NCI-H2107 (cell line): ENCODE measurements at places on chromosomes 5 and 9.
A peak's percentile ranks its signal among the peaks of the same experiment; 100 is the strongest.

DNA sequence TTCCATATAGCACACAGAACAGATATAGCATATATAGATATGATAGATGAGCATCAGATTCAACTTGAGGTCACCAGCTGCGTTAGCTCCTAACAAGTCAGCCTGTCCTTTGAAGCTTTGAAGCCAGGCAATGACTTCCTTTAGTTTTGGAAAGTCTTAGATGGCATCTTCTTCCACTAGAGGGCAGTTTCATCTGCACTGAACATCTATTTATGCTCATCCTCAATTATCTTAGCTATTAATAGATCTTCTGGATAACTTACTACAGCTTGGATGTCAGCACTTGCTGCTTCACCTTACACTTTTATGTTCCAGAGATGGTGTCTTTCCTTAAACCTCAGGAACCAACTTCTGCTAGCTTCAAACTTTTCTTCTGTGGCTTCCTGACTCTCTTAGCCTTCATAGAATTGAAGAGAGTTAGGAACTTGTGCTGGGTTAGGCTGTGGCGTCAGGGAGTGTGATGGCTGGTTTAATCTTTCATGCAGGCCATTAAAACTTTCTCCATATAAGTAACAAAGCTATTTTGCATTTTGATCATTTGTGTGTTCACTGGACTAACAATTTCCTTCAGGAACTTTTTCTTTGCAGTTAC, 1401.4 kb downstream of the EFNA5 start:
- no peak for DNase-seq

- no peak for DNase-seq
Measured at GRCh38 chr5:7395432-7395946, 449 bp upstream of the ADCY2 start.

DNA sequence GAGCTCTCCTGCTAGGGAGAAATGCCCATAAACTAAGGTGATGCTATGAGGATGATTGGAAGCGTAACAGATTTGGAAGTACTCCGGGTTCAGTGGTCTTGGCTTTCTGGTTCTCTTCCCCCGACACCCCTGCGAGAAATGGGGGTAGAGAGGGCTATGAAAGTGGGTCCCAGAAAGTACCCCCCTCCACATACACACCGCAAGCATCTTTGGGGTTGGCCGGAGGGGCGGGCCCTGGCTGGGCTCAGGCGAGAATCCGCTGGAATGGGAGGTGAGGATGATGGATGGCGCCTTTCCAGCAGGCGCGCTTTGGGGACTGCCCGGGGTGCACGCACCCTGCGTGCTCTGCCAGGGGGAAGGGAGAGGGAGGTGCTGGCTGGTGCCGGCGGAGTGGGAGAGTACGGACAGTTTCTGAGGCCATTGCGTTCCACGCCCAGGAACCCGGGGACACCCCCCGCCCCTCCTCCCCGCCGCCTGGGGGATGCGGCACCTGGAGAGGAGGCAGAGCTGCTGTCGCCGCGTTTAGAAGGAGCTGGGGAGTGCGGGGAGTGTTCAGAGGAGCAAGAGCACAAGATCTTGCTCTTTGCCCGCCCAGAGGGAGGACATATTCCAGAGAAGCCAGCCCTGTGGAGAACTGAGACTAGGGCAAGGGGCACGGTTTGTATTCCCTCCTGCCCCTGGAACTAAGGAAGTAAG, 1.9 kb downstream of the PCSK5 start:
- DNase-seq, result no peak

GRCh38 chr9:1869843-1870242, 145.3 kb upstream of the SMARCA2 start:
- no peak for DNase-seq

DNA sequence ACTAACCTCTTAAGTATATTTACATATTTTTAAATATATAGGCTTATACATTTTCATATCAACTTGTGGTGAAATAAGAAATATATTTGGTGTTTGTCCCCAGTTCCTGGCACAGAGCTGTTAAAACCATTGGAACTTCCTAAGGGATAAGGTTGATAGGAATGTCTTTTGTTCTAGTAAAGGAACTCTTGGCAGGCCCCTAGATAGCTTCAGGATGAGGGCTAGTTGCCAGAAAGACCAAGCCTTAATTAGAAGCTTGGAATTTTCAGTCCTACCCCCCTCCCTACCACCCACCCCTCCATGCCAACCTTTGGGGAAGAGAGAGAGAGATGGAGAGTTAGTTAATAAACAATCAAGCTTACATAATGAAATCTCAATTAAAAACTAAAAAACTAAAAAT, 638.6 kb upstream of the ACO1 start:
- DNase-seq, result no peak

DNA sequence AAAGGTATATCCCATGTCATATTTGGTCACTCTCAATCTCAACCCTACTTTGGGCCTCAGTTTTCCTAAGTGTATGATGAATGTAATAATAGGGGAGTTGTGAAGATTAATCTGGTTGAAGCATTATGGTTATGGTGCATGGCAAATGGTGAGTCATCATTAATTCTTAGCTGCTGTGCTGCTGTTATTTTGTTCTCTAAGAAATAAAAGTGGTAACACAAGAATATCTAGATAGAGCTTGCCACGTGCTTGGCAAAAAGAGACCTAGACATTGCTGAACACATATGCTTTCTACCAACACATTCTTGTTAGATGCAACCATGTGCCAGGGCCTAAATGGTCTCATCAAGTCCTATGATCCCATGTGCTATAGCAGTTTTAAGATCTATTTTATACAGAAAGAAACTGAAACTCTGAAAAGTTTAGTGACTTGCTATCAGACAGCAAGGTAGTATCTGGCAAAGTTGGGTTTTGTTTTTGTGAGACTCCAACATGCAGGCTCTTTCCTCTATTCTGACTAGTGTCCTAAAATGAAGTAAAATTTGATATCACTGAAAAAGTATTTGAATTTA, 699.9 kb upstream of the MEF2C start:
- no peak for DNase-seq

DNA sequence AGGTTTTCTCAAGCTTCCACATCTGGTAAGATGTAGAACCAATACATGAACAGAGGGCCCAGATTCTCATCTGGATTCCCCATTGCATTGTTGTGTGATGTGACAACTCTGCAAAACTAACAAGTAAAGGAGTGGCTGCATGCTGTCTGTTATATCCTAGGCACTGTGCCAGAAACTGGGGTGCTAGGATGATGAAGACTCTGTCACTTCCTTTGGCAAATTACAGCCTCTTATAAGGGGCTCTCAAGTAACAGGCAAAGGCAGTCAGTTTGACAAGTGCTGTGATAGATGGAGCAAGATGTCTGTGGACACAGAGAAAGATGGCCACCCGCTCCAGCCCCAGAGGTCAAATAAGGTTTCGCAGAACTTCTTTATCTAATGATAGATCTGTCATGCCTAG, 115.7 kb downstream of the PAPPA start:
- DNase-seq, result no peak

- DNase-seq, result no peak
Measured at GRCh38 chr5:159340511-159340910, 10.2 kb upstream of the IL12B start.

- no peak for DNase-seq
Measured at GRCh38 chr9:93084471-93084881, 11.5 kb upstream of the CARD19 start.

DNA sequence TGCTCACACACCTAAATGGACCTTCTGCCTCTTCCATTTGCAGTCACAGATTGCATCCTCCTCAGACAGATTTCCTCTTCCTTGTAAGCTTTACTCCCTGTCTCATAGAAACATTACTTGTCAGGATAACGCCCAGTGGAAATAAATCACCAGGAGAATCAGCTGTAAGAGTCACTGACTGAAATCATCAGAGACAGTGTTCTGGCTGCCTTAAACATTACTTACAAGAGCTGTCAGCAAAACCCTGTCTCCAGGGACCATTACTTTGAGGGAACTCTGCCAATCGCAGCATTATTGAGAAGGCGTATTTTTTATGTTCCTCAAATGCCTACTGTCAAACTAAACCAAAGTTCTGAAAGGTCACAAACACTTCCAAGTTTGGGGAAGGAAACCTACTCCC, 5.9 kb downstream of the DPYSL3 start:
- DNase-seq, result no peak

DNA sequence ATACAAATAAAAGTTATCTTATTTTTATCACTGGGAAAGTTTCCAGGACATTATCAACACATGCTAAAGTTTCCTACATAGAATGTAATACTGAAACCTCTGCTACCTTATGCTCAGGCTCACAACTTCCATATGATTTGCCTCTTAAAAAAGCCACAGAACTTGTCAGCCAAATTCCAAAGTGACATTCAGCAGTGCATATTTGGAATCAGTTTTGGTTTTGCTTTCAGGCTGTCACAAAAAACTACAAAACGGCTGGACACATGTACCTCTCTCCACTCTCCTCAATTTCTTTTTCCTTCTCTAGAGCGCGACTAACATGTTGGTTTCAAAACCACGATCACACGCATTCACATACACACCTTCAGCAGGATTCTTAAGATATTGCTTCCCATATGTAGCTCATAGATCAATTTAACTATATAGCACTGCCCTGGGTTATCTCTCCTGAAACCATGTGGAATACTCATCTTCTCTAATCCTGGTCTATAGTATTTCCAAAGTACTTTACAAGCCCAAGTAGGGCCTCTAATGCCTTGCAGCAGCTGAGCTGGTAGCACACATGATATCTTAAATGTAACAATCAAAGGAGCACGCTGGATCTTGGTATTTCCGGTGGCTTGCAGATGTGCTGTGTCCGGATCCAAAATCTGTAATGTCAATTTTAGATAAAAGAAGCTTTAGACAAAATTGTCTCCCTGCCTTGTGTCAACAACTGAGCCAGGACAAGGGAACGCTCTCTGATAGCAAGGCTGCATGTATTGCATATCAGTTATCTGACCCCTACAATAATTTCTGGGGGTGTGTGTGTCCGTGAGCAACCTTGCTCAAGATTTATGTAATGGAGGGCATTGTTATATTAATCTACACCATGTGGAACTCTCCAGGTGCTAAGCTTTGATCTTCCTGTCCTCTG, 203.2 kb downstream of the DMRT2 start:
- DNase-seq, result no peak

DNA sequence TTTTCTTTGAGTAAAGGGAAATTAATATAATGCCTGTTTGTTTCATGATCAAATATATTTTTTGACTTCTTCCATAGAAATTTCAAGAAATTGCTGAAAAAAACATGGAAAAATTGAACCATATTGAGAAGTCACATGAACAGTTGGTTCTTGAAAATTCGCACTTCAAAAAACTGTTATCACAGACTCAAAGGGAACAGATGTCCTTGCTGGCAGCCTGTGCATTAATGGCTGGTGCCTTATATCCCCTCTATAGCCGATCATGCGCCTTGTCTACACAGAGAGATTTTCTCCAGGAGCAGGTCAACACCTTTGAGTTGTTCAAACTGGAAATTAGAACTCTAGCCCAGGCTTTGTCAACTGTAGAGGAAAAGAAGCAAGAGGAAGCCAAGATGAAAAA, 191.4 kb downstream of the CCDC171 start:
- no peak for DNase-seq

GRCh38 chr5:136891175-136891972, 526.0 kb upstream of the TRPC7 start:
- DNase-seq, result no peak

GRCh38 chr5:153530357-153531143, 40.1 kb downstream of the GRIA1 start:
- DNase-seq, result no peak

DNA sequence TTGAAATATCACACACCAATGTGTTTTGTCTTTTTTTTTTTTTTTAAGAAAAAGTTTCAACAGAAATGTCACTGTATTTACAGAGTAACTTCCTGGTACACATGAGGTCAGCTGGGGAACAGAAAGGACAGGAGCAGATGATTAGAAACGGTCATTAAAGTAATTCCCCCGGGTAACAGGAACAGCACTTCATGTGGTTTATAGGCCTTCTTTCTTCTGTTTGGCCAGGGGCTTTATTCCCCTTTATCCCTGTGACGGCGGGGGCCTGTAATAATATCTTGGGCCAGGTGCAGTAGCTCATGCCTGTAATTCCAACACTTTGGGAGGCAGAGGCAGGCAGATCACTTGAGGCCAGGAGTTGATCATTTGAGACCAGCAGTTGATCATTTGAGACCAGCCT, 30.5 kb upstream of the MSH3 start:
- no peak for DNase-seq

DNA sequence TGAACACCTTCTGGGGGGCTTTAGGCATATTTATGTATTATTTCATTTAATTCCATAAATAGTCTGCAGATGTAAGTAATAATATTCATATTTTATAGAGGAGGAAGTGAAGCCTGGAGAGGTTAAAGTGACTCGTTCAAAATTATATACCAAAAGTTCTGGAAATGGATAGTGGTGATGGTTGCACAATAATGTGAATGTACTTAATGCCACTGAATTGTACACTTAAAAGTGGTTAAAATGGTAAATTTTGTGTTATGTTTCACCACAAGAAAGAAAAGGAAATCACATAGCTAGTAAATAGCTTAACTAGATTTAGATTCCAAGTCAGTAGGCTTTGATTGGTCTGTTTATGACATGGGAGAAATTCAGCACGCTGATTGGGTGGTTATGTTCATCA, 13.0 kb upstream of the TMEFF1 start:
- no peak for DNase-seq

GRCh38 chr5:65928860-65929259, 2.5 kb downstream of the ERBIN start:
- no peak for DNase-seq

GRCh38 chr9:114721491-114722079, 39.6 kb upstream of the TEX48 start:
- DNase-seq, result peak; percentile 76

DNA sequence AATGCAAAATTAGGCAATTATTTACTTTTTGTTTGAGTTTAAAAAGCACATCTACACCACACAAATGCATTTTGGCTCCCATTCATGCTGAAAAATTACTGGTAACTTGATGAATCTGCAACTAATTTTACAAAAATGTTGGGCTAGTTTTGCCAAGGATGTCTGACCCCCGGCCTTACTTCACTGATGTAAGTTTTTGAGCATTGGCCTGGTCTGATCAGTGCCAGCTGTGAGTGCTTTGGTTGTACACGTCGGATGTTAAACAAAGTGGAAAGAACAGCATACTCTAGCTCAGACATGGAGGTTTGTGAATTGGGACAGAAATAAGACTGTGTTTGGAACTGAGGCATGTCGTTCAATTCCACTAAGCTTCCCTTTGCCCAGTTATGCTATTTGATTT, 1044.2 kb downstream of the TLE4 start:
- DNase-seq, result no peak

DNA sequence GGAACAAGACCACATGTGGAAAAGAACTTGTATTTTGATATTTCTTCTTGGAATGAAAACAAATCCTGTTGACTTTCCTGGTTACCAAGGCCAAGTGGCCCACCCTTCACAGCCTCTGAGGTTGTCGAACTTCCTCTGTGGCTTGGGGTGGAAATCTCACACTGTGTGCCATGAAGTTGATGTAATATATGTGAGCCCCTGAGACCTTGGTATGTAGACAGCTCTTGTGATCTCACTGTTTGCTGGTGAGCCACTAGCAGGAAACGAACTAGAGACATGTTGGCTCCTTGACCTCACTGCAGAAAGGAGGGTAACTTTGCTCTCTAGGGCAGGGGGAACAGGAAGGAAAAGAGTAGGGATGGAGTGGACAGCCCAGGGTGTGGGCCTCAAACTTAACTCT, 159.4 kb downstream of the ARHGAP26 start:
- no peak for DNase-seq

GRCh38 chr5:137833463-137833862, 34.2 kb upstream of the MYOT start:
- no peak for DNase-seq

- no peak for DNase-seq
Measured at GRCh38 chr9:130972957-130973685, 34.1 kb upstream of the FIBCD1 start.

GRCh38 chr9:121947775-121948174, 145.3 kb downstream of the TTLL11 start:
- DNase-seq, result no peak

GRCh38 chr5:146218168-146218567, 14.8 kb downstream of the RBM27 start:
- no peak for DNase-seq
